CD4-positive, alpha-beta T cell treated with Interleukin-10 for 1 hour (primary cell): ENCODE measurements at places on chromosomes 12 and 14.

DNA sequence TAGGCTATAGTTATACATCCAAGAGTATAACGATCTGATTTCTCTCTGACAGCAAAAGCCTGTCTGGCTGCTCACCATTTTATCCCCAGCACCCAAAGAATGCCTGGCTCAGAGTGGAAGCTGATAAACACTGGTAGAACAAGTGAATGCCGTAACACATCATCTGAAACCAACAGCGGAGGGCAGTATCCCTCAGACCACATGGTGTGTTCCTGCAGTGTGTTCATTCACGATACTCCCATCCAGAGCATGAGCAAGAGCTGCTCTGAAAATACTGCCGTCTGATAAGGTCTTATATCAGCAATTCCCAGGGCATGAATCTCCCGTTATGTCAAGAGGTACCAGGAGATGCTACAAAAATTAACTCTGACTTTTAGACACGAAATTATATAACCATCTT lies 95.9 kb downstream of the TTC7B start:
- DNase-seq, result no peak

DNA sequence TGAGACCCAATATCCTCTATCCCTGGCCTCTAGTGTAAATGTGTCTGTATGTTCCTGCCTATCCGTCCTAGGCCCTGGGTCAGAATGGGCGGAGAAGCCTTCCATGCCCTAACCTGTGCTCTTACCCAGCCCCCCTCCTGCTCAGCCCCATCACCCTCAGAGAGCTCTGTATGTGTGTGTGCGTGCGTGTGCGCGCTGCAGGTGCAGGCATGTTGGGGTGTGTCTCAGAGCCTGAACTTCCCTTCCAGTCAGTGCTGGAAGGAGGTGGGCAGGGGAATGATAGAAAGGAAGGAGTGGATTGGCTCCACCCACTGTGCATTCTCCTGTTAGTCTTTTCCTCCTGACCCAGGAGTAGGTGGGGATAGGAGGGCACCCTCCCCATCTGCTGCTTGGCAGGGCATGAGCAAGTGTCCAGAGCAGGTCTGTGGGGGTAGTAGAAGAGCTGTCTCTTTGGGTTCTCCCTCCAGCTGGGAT lies 7.2 kb downstream of the NAB2 start:
- no peak for DNase-seq

GRCh38 chr12:13947276-13947946 lies 34.0 kb downstream of the GRIN2B start:
- no peak for DNase-seq

- DNase-seq, result no peak
Observed at GRCh38 chr14:64518229-64518628, 13.7 kb downstream of the ZBTB1 start.

DNA sequence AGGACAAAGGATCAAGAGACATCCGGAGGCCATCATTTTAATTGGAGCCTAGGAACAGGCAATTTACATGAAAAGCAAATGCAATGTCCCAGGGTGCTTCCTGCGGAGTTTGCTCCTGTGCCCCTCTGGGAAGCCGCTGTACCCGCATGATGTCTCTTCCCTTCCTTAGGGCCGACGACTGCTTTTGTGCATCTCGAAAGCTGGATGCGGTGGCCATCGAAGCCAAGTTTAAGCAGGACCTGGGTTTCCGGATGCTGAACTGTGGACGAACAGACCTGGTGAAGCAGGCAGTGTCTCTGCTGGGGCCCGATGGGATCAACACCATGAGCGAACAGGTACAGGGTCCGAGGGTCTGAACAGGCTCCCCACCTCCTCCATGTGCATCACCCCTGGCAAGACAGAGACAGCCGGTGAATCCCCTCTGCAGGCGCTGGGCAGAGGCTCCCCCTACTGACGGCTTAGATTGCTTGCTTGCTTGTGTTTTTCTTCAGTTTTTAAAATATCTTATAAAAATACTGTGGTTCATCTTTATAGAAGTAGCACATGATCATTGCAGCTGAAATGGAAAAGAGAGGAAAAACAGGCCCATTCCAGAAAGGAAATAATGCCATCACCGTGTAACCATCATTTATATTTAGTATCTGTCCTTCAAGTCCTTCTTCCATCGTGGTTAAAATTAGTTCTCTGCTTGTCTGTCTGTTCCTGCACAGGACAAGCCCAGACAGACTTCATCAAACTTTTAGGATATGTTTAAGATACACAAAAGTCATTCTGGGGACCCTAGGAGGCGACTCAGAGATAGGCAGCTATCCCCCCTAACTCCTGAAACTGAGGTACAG lies 75.4 kb upstream of the PWP1 start:
- no peak for DNase-seq

- DNase-seq, result no peak
Observed at GRCh38 chr12:66314278-66314677, 12.0 kb downstream of the HELB start.

GRCh38 chr12:99957866-99958466 lies 26.8 kb downstream of the ANKS1B start:
- DNase-seq, result no peak

- DNase-seq, result no peak
Observed at GRCh38 chr14:63209160-63209559, 4.9 kb downstream of the RHOJ start.

DNA sequence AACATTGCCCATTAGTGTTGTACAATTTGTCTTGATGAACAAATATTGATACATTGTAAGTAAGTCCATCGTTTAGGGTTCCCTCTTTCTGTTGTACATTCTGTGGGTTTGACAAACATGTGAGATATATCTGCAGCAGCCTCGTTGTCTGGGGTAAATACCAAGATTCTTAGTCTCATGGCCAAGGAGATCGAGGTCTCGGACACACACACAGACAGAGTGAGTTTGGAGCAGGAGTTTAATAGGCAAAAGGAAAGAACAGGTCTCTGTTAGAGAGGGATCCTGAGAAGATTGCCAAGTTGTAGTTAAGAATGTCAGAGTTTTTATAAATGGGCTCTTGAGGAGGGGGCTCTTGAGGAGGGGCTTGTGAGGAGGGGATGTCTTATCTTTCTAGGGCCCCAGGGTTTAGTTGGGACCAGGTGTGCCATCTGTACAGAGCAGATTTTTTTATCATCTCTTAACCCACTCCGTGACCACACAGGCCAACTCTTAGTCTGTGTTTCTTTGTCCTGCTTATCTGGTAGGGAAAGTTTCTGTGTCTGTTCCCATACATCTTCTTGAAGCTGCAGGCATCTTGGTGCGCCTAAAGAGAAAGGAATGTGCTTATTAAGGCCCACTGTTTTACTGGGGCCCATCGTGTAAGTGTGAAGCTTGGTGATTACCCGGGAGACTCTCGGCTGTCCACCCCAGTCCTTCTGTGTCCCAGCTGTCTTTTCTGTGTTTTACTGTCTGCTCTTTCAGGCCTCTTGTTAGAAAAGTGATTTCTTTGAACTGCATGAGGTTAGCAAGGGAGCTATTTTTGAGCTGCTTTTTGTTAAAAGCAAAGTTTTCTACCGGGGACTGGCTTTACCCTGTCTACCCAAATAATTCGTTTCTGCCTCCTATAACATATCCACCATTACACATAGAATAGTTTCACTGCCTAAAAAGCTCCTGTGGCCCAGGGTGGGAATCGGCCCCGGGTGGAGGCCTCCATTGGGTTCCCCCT lies 22.4 kb upstream of the CLEC2D start:
- peak; percentile 44 for DNase-seq

DNA sequence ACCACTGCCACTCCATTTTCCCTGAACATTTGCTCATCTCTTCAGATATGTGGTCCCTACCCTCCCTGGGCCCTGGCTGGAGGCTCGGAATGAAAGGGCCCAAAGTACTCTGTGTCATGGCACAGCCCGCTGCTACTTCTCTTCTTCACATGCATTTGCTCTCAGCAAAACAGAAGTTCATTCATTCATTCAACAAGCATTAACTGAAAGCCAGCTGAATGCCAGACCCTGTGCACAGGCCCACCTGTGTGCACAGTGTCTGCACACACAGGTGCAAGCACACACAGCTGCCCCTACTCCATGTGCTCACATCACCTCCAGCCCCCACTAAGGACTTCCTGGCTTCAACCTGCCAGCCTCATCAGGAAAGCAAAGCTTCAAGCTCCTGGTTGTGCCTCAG lies 7.8 kb downstream of the WNT1 start:
- DNase-seq, result no peak

GRCh38 chr12:120999191-121000120 lies 16.8 kb downstream of the C12orf43 start:
- DNase-seq, result no peak

- no peak for DNase-seq
Observed at GRCh38 chr12:124474709-124475108, 92.7 kb downstream of the NCOR2 start.

DNA sequence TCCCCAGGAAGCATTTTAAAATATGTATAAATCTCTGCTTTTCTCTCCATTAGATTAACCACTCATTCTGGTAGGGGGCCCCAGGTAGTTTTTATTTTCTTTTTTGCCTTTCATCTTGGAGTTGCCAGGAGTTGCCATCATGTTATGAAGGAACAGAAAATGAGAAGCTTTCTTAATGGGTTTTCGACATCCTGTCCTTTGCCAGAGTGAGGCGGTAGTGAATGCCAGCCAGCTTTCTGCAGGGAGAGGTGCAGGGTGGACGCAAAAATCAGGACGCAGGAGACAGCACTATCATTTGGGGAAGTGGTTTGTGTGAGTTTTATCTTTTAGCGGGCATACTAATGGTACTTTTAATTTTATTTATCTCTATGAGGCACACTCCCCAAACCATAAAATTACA lies 1.7 kb downstream of the RASSF8 start:
- no peak for DNase-seq

- DNase-seq, result no peak
Observed at GRCh38 chr12:5912437-5913334, 32.4 kb downstream of the ANO2 start.

DNA sequence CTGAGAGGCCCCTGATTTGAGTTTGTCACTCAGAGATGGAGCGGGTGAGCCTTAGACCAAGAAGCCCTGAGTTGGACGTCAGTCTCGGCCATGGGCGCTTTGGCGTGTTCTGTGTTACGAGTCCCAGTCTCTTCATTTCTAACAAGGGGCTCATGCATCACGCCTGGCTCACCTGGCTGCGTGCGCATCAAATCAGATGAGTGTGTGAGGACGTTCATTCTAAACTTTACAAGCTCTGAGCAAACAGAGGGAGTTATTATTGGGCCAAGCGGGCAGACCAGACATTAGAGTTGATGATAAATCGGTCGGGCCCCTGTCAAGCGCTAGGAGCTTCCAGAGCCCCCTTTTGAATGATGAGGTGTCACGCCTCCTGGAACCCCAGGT lies 117.2 kb downstream of the CALM1 start:
- DNase-seq, result no peak

GRCh38 chr12:57460468-57460784 lies 841 bp downstream of the GLI1 start:
- DNase-seq, result no peak

- no peak for DNase-seq
Observed at GRCh38 chr12:115758183-115758582, 519.3 kb downstream of the MED13L start.

GRCh38 chr14:105287249-105288102 lies 13.3 kb downstream of the BRF1 start:
- no peak for DNase-seq

DNA sequence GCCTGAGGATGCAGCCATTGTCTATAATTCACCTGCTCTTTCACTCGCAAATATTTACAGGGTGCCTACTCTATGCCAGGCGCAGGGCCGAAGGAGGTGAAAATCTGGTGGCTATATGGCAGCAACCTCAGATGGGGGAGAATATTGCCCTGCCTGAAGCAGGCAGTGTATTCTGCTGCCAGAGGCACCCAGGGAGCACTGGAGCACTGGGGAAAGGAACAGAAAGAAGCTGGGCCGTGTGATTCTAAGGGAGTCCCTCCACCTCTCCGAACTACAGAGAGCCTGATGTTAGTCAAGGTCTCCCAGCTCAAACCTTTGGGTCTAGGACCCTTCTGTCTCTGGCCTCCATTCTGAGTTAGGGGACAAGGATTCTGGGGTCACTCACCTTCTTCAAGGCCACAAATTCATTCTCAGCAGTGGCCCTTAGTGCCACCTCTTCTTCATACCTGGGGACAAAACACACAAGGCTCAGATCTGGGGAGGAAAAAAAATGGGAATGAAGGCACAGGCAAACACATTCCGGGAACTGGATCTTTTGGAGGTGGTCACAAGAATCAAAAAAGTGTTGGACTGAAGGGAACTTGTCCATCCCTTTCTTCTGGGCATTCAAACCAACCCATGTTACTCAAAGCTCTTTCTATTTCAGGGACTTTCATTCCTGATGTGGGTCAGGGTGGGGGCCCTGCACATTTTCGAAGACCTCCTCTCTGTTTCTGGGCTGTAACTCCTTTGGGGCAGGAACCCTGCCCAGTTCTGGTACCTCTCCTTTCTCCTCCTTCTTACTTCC lies 19.3 kb upstream of the KRT86 start:
- no peak for DNase-seq

- DNase-seq, result no peak
Observed at GRCh38 chr14:30826070-30826469, 48.3 kb upstream of the COCH start.

DNA sequence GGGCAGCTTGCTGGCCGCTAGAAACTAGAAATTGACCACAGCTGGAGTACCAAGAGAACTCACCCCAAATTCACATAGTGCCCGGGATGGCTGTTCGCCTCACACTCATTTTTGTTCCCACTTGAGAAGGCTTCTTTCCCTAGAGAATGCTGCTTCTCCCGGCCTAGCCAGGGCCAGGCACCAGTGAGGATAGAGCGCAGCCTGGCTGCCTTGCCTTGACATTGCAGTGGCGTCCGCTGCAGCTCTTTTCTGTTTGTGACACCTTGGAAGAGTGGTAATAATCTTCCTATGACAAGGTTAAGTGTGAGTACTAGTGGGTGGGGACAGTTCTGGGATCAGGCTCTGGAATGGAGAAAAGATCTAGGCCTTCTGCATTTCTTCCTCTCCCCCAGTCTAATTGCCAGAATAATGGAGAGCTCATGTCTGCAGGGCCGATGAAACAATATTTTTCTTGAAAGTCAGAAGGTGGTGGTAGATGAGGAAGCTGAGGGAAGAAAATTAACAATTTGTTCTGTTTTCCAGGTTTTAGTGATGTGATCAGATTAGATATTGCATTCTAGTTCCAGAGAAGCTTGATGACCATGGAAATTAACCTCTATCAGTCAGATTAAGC lies 3.7 kb downstream of the TMEM253 start:
- peak; percentile 73 for DNase-seq

DNA sequence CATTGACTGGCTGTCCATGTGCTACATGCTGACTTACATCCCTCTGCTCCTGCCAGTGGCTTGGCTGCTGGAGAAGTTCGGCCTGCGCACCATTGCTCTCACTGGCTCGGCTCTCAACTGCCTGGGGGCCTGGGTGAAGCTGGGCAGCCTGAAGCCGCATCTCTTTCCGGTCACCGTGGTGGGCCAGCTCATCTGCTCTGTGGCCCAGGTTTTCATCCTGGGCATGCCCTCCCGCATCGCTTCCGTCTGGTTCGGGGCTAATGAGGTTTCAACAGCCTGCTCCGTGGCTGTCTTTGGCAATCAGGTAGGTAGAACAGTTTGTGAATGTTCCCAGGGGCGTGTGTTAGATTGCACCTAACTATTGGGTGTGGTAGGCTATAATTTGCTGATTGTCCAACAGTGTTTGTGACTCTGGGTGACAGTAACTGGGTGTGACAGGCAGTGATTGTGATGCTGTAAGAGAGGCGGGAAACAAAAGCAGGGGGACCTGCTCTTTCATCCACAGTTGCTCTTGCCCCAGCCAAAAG lies 981 bp downstream of the FLVCR2 start:
- DNase-seq, result no peak

GRCh38 chr12:29212682-29213403 lies 63.8 kb downstream of the FAR2 start:
- no peak for DNase-seq

GRCh38 chr12:123094349-123095077 lies 56.4 kb downstream of the PITPNM2 start:
- no peak for DNase-seq
